ENCODE measurements at places on chromosomes 1 and 21.

DNA sequence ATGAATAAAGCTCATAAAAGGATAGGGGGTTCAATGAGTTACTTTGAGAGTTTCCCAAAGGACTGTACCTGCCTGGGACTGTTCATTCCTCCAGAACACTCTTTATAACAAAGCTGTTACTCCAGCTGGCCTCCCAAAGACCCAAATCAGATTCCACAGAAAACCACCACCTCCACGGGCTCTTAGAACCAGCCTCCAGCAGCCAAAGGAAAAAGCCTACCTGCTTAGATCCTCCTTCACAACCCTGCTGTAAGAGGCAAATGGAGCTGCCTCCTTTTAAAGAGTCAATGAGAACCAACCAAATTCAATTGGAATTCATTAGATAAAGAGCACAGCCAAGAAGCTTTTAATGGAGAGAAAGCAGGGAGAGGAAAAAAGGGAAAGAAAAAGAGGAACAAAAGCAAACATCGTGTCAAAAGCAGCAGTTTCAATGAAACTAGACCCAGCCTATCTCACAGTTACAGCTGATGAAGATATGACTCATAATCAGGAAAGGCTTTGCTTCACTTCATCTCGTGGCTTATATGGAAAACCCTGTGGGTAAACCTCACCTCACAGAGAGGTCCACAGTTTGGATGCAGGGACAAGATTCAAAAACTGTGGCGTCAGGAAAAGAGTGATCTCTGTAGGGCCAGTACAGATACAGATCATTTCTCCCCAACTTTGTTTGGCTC is 27.8 kb upstream of the FMO4 start:
- DNase-seq = no peak

GRCh38 chr1:210754878-210755665 is 378.9 kb downstream of the KCNH1 start:
- DNase-seq = no peak

DNA sequence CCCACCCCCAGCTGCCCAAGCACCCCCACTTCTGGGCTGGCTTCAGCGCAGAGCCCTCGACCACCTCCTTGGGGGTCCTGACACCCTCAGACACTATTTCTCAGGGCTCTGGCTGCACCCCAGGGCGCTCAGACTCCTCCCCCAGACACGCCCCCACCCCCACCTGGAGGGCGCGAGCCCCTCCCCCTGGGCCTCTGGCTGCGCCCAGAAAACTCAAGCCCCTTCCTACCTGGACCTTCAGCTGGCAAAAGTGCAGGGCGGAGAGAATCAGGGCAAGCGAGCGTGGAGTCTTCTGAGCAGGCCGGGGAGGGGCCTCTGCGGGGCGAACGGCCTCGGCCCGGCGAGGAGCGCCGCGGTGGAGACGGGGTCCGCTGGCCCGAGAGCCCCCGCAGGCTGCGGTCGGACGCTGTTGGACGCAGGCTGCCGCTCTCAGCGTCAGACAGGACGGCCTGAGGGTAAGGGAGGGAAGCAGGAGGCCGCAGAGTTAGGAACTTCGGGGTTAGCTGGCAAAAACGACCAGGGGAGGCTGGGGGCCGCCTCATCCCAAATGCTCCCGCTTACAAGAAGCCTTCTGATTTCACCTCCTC is 17.4 kb upstream of the NBPF1 start:
- DNase-seq = no peak

- DNase-seq = no peak
These were observed 53.3 kb downstream of the ZFYVE9 start for GRCh38 chr1:52195161-52195560.

GRCh38 chr1:88891951-88892340 is 579 bp upstream of the GTF2B start:
- no peak for DNase-seq

DNA sequence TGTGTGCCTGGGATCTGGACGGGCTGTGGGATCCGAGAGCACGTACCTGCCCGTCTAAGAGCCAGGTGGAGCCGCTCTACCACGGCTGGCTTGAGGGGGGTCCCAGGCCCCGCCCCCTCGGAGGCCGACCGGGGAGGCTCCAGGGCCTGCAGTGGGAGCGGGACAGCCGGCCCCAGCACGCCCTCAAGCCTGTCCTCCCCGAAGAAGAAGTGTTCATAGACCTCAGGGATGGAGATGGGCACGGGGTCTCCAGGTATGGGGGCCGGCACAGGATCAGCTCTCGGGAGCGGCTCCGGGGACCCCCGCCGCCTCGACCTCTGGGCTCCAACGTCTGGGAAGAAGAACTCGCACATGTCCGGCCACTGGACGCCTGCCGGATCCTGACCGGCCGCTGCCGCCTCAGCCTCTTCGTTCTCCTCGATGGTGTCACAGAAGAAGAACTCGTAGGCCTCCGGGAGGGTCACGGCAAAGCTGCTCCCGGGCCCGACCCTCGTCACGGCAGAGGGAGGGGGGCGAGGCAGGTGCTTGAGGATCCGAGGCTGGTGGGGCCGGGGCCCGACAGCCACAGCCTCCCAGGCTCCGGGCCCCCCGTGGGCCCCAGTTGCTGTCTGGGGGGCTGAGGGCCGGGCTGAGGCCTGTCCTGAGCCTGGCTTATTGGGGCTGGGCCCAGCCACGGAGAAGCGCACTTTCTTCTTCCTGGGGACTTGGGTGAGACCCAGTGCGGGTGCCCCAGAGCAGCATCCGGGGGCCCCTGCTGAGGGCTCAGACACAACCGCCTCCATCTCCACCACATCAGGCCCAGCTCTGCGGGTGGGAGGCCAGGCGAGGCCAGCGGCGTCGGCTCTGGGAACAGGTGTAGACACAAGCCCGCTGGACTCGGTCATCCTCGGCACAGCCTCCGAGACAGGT is 2.8 kb downstream of the PERM1 start:
- no peak for DNase-seq

GRCh38 chr1:9115351-9116205 is 13.3 kb downstream of the GPR157 start:
- no peak for DNase-seq

DNA sequence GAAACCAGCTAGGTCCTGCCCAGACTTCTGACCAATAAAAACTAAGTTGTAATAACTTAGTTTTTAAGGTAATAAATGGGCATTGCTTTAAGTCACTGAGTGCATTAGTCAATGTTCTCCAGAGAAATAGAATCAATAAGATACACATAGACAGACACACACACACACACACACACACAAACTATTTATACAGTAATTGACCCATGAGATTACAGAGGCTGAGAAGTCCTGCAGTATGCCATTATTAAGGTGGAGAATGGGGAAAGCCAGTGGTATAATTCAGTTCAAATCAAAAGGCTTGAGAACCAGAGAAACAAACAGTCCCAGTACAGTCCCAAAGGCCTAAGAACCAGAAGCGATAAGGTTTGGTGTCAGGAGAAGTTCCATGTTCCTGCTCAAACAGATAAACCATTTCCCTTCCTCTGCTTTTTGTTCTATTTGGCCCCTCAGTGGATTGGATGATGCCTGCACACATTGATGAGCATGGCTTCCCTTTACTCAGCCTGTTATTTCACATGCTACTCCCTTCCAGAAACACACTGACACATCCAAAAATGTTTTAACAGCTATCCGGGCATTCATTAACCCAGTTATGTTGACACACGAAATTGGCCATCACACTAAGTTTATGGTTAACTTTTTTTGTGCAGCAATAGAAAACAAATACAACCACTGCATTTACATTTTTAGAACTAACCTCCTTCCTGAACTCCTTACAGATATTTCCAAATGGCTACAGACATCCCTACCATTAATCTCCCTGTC is 828.2 kb upstream of the NCAM2 start:
- DNase-seq = no peak

DNA sequence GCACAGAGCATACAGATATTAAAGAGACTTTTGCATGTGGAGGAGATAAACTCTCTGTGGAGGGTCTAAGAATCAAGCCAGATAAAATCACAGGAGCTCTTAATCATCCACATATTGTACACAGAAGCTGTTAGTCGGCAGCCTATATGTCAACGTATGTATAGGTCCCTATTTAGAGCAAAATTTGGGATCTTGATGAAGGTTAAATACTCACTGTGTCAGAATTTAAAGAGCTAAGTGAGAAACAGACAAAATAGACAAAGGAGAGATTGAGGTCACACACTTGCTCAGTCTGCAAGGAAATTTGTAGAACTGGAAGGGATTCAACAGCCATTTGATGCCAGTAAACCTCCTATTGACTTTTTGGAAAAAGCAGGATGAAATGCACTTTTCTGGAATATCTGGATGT is 4.1 kb upstream of the IRF2BP2 start:
- DNase-seq = no peak

DNA sequence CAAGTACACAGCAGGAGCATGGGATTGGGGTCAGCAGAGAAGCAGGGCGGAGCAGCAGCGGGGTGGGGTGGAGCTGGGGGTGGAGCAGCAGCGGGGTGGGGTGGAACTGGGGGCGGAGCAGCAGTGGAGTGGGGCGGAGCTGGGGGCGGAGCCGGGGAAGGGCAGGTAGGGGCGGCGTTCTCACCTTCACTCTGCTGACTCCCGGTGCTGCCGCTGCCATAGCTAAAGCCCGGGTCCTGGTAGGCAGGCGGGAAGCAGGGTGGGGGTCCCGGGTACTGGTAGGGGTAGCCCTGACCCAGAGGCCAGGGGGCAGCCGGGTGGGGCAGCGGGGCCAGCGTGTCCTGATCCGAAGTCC is 6.7 kb downstream of the TAS1R3 start:
- DNase-seq = peak; percentile 90

GRCh38 chr1:209527993-209528717 is 55.4 kb upstream of the CAMK1G start:
- DNase-seq = no peak

GRCh38 chr1:181635110-181635509 is 151.8 kb downstream of the CACNA1E start:
- no peak for DNase-seq

DNA sequence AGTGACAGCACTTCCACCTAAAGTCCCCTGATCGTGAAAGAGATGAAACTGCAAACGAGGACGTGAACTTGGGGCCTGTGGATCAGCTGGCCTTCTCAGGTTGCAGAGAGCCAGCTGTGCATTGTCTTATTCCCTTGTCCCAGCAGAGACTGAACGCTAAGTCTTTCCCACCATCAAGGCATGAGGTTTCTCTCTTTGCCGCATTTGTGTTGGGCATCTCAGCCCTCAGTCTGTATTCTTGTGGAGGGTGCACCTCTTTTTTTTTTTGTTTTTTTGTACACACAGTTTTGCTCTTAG is 71.4 kb downstream of the KIF26B start:
- DNase-seq = no peak

Measured in GM12891 (cell line).